Fibroblast of skin of right quadriceps (primary cell): ENCODE measurements at places on chromosomes 12 and 14.

GRCh38 chr14:104359301-104359968 lies 220.1 kb upstream of the C14orf180 start:
- DNase-seq: no peak

- DNase-seq: peak; percentile 30
Measured at GRCh38 chr14:70045844-70046535, 142.8 kb downstream of the SLC8A3 start.

GRCh38 chr12:57047981-57048380 lies 1.9 kb downstream of the MYO1A start:
- no peak for DNase-seq

GRCh38 chr12:100827901-100828520 lies 33.4 kb downstream of the ANO4 start:
- peak; percentile 7 for DNase-seq

- no peak for DNase-seq
Measured at GRCh38 chr12:120102189-120103043, 14.1 kb downstream of the RAB35 start.

DNA sequence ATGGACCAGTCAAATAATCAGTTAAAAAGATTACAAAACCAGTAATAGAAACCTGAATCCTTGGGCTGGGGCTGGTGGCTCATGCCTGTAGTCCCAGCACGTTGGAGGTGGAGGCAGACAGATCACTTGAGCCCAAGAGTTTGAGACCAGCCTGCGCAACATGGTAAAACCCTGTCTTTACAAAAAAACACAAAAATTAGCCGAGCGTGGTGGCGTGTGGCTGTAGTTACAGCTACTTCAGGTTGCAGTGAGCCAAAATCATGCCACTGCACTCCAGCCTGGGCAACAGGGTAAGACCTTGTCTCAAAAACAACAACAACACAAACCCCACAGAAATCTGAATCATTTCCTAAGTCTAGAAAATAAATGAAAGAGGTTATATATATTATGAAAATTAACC lies 100.6 kb downstream of the HEATR5A start:
- no peak for DNase-seq

GRCh38 chr14:31122098-31122611 lies 85.4 kb downstream of the HECTD1 start:
- peak; percentile 4 for DNase-seq

GRCh38 chr12:123479442-123480180 lies 21.7 kb downstream of the SNRNP35 start:
- DNase-seq: no peak

- no peak for DNase-seq
Measured at GRCh38 chr12:107377596-107378385, 284.4 kb upstream of the CRY1 start.

- DNase-seq: peak; percentile 45
Measured at GRCh38 chr12:22321638-22322037, 12.9 kb downstream of the ST8SIA1 start.

DNA sequence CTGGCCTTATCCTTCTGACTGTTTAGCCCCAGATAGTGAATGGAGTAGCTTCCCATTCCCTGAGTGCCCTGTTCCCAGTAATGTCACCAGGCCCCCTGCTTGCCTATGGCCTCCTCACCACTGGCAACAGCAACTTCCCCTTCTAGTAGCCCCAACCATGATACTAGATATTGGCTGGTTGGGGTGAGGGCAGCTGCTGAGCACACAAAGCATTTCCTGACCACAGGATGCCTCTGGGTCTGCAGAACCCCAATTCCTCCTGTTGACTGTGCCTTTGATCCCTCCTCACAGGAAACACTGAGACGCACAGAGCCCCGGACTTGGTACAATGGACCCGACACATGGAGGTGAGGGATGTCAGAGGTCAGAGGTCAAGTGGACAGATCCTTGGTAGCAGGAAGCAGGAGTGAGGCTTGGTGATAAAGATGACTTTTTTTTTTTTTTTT lies 597 bp downstream of the SOAT2 start:
- peak; percentile 9 for DNase-seq

DNA sequence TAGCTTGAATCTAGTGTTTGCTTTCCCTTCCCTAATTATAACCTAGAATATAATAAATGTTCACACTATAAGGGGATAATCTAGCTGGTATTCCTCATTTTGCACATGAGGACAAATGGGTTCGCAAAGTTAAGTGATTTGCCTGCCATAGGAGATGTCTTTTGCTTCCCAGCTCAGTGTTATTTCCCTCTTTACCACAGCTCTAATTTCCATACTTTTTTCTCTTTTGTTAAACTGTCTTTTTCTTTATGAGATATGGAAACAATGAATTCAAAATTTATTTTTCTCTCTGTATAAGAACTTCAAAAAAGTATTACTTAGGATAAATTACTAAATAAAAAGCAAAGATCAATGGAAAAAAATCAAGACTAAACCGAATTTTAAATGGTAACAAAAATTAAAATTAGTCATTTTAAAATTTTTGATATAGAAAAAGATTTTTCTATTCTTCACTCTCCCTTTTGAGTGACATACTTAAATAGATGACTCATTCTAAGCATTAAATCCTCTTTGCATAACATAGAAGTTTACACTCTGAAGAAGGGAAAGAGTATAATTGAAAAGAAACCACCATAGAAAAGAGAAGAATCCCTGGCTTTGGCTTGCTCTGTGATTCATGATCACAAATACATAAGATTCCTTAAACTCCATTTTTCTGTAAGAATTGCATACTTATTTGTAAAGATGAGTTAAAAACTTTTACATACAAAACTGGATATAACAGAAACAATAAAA lies 97.3 kb downstream of the INSM2 start:
- peak; percentile 2 for DNase-seq

- no peak for DNase-seq
Measured at GRCh38 chr14:103028161-103028767, 29.1 kb downstream of the CDC42BPB start.

- DNase-seq: no peak
Measured at GRCh38 chr14:24274101-24274543, 2.7 kb upstream of the RABGGTA start.

DNA sequence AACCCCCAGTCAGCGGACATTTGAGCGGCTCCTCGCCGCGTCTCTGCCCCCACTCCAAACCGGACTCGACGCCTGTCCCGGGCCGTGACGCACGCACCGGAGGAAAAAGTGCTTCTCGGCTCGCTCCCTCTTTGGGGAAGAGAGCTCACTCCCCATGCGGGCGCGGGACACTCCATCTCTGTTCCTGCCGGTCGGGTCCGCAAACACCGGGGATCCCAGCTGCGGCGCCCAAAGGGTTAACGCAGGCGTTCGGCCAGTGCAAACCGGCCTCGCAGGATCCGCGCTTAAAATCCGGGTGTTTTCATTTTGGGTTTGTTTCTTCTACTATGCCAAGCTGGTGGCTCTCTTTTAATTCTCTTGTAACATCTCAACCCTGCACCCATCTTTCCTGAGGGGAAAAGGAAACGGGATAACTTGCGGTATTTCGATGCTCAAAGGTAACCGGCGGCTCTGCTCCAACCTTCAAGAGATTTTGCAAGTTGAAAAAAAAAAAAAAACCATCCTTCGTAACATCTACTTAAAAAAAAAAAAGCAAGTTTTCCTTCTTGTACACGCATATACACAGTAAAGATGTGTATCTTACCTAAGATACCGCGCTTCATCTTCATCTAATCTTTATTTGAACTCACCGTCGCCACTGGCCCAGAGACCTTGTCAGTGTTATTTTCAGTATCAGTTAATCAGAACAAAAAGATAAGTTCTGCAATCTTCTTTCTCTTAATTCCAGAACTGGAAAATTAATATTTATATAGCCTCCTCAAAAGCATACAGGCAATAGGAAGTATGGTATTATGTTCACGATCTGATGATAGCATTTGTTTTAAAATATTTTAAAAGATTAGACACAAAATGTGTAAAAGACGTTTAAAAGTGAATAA lies 1.6 kb upstream of the ATP2B1 start:
- no peak for DNase-seq

DNA sequence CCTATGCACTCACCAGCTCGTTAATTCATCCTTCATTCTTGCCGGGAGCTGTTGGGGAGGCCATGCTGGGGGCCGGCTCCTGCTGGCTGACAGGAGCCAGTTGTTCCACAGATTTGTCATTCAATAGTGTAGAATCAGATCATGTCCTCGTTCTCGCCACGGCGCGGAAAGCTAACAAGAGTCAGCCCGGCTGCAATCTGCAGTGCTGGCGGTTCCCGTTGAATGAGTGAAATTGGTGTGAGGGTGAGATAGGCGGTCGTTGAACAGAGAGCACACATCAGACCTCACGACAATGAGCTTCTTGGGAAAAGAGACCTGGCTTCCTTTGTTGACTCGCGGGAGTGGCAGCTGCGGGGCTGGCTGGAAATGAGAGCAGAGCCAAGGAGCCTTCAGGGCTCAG lies 57.5 kb downstream of the KIF26A start:
- no peak for DNase-seq

DNA sequence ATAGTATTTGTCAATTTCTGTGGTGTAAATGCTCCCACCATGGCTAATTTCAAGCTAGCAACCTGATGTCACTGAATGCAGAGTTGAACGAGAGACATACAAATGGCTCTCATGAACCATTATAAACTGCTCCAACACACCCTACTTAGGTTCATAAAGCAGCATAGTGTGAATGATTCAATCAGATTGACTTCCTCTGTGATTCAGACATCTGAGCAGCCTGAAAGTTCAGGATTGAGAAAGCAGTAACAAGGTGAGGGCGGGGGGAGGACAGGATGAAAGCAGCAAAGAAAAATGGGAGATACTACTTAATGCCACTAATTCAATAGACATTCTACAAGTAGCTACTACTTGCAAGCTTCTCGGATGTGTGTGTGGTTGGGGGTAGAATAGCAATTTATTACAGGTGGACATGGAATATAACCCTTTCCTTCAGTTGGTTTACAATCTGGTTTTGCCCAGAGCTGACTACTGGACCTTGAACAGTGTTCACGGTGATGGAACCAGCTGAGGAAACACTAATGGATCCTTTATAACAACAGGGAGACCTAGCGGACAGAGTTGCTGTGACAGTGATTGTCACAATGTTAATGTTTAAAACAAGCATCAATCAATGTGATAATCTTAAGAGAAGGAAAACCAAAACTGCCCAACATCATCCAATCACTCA lies 52.5 kb upstream of the PELI2 start:
- no peak for DNase-seq

GRCh38 chr12:88753066-88753465 lies 172.8 kb upstream of the KITLG start:
- peak; percentile 5 for DNase-seq

DNA sequence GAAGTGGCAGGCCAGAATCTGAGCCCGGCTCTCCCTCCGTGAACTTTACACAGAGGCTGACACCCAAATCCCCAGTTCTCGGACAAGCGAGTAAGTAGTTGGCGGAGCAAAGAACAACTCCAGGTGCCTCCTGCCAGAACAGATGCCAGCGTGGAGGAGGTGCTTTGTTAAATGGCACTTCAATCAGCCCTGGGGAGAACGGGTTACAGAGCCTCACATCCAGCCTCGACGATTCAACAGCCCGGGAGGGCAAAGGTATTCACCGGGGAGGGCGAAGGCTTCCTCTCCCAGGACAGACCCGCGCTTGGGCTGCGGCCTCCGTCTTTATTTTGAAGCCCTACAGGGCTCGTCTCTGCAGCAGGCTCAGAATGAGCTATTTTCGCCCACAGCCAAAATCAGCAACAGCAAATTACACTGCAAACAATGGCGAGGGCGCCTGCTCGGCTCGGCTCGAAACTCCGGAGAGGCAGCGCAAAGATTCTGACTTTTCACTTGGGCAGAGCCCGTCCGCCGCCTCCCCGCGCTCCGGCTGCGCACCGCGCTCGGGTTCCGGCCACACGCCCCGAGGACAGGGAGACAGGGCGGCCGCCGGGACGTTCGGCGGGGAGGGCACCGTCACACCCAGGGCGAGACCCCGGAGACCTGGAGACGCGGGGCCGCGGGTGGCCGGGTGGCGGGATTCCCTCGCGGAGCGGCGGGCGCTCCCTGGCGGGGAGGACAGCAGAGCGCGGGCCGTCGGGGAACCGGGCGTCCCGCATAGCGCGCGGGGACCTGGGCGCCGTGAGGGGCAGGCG lies 811 bp downstream of the TMCC3 start:
- no peak for DNase-seq

DNA sequence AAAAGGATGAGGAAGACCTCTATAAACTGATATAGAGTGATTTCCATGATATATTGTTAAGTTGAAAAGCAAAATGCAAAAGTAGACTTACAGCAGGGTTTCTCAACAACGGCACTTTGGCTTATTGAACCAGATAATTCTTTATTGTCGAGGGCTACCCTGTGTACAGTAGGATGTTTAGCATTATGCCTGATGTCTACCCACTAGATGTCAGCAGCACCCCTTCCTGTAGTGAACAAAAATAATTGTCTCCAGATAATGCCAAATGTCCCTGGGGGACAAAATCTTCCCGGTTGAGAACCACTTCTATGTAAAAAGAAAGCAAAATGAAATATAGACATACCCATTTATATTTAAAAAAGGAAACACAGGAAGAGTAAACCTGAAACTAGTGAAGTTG lies 32.4 kb downstream of the ABCD2 start:
- peak; percentile 4 for DNase-seq

DNA sequence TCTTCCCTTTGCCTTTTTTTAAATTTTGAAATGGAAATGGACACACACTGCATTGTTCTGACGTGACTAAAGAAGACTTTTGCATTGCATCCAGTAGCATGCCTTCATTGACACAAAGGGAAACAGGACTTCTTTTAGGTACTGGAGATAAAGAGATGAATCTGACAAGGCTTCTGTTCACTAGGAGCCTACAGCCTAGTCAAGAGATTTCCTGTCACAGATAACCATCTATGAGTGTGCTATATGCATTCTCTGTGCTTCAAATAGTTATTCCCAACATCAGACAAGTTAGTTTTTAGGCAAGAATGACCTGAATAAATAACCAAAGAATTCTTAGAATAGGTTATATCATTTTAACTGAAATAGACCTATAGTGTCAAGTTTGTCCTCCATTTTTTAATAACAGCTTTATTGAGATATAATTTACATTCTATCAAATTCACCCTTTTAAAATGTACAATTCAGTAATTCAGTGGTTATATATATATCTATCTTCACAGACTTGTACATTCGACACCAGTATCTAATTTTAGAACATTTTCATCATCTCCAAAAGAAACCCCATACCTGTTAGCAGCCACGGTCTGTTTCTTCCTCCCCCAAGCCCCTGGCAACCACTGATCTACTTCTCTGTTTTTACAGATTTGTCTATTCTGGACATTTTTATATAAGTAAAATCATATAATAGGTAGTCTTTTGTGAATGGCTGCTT lies 122.7 kb downstream of the TTLL5 start:
- no peak for DNase-seq

DNA sequence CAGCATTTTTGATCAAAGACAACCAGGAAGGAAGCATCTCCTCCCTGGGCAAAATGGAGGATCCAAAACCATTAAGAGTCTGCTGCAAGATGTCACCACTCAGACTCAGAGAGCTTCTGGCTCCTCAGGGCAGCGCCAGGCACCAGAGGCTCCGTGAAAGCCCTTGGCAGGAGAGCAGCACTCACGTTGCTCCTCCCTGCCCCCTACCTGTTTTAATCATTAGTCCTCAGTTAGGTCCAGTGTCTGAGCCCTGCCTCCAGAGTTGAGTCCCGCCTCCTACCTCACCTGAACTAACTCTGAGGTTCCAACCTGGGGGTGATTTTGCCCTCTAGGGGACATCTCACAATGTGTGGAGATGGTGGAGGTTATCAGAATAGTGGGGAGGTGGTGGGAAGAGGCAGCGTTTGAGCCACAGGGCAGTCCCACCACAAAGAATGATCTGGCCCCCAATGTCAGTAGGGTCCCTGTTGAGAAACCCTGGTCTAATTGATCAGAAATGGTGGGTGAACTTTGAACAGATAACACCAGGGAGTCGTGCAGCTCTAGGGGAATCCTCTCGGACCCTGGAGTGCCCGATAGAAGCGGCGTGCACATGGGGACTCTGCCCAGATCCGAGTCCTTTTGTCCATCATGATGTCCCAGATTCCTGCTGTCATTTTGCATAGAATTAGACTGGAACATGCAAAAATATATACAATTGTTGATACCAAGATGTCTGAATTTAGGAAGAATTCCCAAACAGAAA lies 156.7 kb upstream of the DIO3 start:
- no peak for DNase-seq
